Renal cortical epithelial cell (primary cell): ENCODE measurements at places on chromosomes 1 and 21. TPM values are rescaled to one million over a fixed set of nuclear protein-coding genes. Genes with fewer than 3 reads are reported as not detected.
A peak's percentile ranks its signal among the peaks of the same experiment; 100 is the strongest.

DNA sequence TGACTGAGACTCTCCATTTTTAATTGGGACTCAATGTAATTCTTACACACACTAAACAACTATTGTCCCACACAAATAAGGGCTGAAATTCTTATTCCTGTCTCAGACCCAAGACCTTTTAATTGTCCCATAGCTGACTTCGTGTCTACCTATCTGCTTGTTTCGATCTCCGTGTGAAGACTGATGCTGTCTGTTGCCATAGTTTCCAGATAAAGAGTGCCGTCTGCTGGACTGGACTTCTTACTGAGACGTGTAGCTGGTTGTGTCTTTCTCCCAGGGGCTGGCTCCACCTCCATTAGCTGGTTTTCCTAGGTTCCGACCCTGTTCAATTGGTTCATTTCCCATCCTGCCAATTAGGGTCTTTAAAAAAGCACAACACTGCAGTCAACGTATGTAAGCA lies 235.3 kb upstream of the PLXNA2 start:
- no peak for DNase-seq

GRCh38 chr21:34593954-34594531 lies 20.9 kb downstream of the RCAN1 start:
- DNase-seq = no peak

BATF3 gene
- total RNA-seq = 0.55 and 3.6 TPM in 2 replicates

DNA sequence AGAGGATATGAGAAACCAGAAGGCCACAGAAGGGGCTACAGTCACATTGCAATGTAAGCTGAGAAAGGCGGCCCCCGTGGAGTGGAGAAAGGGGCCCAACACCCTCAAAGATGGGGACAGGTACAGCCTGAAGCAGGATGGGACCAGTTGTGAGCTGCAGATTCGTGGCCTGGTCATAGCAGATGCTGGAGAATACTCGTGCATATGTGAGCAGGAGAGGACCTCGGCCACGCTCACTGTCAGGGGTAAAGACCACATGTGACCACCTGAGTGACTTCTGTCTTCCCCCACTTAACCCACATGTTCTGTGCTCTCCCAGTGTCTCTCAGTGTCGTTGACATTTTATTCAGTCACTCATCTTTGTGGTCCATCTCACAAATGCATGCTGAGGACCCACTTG lies 92.1 kb downstream of the OBSCN start:
- DNase-seq = no peak

SLC35F3 gene
- 2.7 and 8.3 TPM in 2 replicates for total RNA-seq

KIF21B gene
- total RNA-seq = 1.3 and 1.4 TPM in 2 replicates

DNA sequence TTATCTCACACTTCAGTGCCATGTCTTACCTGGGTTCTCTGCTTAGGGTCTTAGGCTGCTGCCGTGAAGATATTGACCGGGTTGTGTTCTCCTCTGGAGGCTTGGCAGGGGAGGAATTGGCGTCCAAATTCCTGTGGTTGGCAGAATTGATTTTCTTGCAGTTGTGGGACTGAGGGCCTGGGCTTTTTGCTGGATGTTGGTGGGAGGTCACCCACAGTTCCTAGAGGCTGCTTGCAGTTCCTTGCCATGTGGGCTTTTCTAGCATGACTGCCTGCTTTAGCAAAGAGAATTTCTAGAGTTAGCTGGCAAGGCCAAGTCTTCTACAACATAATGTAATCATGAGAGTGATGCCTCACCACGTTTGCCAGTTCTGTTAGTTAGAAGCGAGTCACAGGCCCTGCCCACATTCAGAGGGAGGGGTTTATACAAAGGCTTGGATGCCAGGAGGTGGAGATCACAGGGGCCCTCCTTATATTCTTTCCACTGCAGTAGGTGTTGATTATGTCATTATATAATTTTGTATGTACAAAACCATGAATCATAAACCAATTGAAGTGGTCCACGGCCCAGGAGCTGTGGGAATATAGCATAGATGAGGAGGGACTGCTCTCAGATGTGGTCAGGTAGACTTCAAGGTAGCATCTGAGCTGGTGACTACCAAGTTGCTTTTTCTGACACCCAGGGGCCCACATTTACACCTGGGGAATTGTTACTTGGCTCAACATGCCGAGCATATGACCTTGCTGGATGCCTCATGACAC lies 6.6 kb downstream of the UBL4B start:
- peak; percentile 40 for DNase-seq

DNA sequence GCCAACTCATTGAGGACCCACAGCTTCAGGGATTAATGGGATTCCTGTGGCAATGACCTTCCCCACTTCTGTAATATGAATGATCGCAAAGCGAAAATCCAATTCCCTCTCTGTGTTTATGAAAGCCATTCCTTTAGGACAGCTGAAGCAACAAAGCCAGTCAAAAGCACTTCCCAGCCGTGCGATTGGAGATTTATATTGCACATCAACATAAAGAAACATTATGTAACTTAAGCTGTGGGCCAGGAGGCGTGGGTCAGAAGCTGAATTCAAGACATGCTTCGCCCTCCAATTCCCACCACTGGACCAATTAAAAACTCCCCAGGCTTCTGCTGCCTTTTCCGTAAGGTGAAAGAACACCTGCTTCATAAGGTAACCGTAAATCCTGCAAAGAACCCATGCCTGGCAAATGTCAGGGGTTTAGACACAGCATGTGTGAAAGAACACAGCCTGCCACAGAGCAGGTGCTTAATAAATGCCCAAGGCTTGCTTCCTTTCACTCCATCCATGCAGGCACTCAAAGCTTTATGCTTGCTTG lies 138.9 kb upstream of the SOD1 start:
- DNase-seq = no peak

- DNase-seq = no peak
Measured at GRCh38 chr1:68745011-68745410, 248.1 kb upstream of the DEPDC1 start.

- no peak for DNase-seq
Measured at GRCh38 chr1:3902111-3902511, 2.0 kb upstream of the C1orf174 start.

DNA sequence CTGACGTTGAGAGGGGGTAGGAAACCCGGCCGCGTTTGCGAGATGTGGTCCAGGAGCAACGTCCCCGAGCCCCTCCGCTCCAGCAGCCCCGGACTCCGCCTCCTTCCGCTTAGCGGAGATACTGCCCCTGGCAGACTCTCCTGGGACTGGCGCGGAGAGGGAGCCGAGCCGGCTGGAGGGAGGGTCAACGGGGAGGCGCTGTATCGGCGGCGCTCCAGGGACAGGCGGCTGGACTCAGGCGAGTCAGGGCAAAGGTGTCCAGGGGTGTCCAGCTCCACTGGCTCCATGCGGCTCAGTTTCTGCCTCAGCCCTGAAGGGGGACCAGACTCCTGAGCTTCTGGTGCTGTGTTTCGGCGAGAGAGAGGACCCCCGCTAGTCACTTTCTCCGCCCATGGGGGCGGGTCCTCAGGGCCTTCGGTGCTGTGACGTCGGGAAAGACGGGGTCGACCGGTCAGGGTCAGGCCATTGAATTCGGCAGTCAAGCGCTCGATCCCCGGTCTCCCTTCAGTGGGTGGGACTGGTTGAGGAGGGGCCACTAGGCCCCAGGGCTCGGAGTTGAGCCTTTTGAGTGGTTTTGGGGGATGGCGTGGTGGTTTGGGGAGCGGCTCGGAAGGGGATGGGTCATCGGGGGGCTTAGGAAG lies 2.8 kb upstream of the LIX1L start:
- no peak for DNase-seq

DNA sequence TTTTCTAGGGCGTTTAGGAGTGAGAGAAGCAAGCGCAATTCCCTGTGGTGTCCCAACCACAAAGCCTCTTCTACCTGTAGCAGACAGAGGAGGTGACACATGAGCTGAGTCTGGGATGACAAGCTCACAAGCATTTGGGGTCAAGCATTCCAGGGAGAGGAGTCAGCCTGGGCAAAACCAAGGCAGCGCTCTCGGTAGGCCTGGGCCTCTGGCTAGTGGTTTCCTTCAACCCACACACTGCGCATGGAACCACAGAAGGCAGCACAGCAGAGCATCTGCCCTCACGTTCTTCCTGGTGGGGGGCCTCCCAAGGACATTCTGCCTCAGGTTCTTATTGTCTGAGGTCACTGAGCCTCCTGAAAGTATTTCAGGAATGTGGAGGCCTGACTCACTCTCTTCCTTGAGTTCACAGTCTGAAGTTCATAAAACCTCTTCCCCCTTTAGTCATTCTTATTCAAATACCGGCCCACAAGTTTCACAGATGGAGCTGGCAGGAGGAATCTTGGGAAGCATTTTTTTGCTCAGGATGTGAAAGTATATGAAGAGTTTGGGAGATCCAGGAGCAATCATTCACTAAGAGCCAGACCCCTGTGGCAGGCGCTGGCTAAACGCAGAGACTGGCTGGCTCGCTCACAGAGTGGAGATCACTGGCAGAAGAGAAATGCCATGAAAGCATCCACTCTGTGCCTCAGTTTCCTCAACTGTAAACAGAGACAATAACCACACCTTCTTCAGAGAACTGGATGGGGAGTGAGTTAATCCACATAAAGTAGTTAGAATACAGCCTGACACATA lies 26.8 kb downstream of the CCN1 start:
- peak; percentile 100 for DNase-seq

GRCh38 chr1:47194311-47194710 lies 4.5 kb upstream of the PDZK1IP1 start:
- DNase-seq = no peak

SLFNL1 gene
- 0.65 TPM in 1 of 2 replicates, not detected in the other for total RNA-seq

LMO4 gene
- total RNA-seq = 52.3 and 58.3 TPM in 2 replicates

ABCG1 gene
- total RNA-seq = 0.52 and 0.85 TPM in 2 replicates

MTARC1 gene
- 4.0 and 5.0 TPM in 2 replicates for total RNA-seq

TLR5 gene
- 0.17 and 9.1 TPM in 2 replicates for total RNA-seq

DNA sequence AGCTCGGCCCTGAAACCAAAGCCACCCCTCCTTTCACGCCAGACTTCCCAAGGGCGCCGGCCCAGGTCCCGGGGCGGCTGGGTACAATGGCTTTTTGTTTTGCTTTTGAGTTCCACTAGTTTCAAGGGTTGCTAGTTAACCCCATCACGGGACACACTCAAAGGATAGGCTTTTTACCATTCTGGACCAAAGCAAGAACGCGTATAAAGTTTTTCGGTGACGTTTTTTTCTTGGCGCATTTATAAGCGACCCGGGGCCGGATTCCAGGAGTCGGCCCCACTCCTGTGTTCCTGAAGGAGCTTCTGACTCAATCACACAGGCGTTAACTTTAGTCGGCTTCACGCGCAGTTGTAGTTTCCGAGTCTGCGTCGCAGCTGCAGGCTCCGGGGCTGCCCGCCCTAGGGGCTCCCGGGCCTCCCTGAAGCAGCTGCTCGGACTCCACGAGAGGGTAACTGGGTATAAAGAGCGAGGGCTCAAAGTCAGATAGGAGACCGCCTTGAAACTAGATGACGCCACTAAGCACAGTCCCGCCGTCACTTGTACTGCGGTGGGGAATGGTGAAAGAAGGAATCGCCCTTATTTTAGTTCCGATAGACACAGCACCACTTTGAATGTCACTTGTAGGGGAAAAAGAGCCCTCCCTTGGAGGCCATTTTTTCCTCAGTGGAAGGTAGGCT lies 707 bp upstream of the KLHL21 start:
- DNase-seq = peak; percentile 74

- no peak for DNase-seq
Measured at GRCh38 chr21:44507673-44508425, 32.1 kb downstream of the KRTAP10-1 start.

GRCh38 chr1:227558732-227559262 lies 4.6 kb upstream of the ZNF678 start:
- DNase-seq = no peak

C1orf74 gene
- 2.9 and 16.5 TPM in 2 replicates for total RNA-seq

- DNase-seq = peak; percentile 91
Measured at GRCh38 chr1:23196627-23197328, 20.5 kb downstream of the HTR1D start.

TOR1AIP1 gene
- 49.5 and 62.9 TPM in 2 replicates for total RNA-seq

GRCh38 chr1:246579818-246580217 lies 13.6 kb downstream of the CNST start:
- no peak for DNase-seq
